ENCODE measurements at places on chromosomes 7 and 10.

- peak; percentile 13 for DNase-seq
Measured at GRCh38 chr7:74307738-74308505, 18.7 kb downstream of the CLIP2 start.

DNA sequence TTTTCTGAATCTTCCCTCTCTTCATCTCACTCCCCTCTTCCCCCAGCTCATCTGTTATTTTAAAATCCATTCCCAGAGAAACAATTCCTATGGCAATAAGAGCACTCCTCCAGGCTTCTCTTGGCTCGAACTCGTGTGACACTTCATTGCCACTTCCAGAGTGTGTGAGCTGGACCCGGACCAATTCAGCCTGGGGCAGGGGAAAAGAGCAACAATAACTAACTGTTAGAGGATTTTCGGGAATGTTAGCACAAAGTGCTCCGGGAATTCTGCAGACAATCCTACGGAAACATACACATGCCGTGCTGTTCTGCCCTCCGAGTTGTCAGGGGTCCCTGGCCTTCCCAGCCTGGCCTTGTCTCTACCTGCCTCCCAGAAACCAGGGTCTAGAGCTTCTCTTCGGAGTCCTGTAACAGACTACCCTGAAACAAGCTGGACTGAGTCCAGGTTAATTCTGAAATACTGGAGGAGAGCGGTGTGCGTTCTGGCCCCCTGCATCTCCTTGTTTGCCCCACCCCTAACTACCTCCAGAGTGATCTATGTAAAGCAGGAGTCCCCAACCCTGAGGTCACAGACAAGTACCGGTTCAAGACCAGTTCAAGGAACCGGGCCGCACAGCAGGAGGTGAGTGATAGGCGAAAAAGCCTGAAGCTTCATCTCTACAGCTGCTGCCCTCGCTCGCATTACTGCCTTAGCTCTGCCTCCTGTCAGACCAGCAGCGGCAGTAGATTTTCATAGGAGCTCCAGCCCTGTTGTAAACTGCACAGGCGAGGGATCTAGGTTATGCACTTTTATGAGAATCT lies 11.3 kb downstream of the COL26A1 start:
- no peak for DNase-seq

GRCh38 chr10:17682236-17682946 lies 38.4 kb downstream of the STAM start:
- no peak for DNase-seq

DNA sequence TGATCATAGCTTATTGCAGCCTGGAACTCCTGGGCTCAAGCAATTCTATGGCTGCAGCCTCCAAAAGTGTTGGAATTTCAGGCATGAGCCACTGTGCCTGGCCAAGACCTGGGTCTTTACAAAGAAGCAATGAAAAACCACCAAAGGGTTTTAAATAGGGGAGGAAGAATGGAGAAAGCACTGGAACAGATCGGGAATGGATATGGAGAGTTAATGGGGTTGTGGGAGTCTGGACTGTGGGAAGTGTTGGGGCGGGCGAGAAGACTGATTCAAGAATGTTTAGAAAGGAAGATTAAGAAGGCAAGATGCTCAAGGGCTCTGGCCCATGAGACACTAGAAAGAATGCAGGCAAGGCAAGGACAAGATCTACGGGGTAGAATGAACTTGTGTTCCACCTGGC lies 98.5 kb downstream of the CARD11 start:
- no peak for DNase-seq

- no peak for DNase-seq
Measured at GRCh38 chr7:41928166-41928565, 225.3 kb upstream of the INHBA start.

DNA sequence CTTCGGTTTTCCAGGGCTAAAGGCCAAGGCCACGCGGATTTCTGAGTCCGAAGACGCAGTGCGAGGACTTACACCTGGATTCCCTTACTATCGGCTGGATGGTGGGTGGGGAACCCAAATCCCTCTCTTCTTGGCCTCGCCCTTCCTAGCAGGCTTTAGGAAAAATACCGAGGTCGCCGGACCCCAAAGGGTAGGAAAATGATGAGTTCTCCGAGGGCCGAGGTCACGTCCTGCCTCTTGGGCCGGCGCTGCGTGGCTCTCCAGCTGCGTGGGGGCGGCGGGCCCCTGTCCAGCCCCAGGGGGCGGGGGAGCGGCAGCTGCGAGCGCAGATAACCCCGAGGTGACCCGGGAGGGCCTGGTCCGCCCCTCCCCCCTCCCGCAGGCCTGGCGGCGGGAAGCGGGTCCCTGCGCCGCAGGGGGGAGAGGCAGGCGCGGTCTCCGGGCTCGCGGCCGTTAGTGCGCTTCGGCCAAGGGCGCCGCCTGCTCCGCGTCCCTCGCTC lies 805 bp upstream of the HMX3 start:
- DNase-seq = no peak

GRCh38 chr7:125061-125475 lies 67.3 kb upstream of the FAM20C start:
- no peak for DNase-seq

GRCh38 chr7:93315896-93316295 lies 83.7 kb downstream of the VPS50 start:
- DNase-seq = no peak

DNA sequence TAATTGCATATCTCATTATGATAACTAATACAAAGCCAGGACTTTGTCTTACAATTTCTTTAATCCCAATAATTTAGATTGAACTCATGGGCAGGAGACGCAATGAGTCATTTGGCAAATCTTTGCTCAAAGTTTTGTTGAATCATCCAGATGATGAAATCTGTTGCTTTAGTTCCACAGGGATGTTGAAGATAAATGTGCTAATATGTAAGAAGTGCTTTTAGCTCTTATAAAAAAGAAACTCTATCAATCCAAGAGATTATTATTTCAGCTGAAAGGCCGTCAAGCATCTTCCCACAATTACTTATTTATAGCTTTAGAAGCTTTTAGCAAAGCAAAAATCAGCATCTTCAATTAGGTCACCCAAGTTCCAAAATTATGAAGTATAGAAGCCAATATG lies 36.8 kb upstream of the ANK3 start:
- no peak for DNase-seq

GRCh38 chr7:139758388-139758787 lies 19.4 kb downstream of the HIPK2 start:
- DNase-seq = no peak

DNA sequence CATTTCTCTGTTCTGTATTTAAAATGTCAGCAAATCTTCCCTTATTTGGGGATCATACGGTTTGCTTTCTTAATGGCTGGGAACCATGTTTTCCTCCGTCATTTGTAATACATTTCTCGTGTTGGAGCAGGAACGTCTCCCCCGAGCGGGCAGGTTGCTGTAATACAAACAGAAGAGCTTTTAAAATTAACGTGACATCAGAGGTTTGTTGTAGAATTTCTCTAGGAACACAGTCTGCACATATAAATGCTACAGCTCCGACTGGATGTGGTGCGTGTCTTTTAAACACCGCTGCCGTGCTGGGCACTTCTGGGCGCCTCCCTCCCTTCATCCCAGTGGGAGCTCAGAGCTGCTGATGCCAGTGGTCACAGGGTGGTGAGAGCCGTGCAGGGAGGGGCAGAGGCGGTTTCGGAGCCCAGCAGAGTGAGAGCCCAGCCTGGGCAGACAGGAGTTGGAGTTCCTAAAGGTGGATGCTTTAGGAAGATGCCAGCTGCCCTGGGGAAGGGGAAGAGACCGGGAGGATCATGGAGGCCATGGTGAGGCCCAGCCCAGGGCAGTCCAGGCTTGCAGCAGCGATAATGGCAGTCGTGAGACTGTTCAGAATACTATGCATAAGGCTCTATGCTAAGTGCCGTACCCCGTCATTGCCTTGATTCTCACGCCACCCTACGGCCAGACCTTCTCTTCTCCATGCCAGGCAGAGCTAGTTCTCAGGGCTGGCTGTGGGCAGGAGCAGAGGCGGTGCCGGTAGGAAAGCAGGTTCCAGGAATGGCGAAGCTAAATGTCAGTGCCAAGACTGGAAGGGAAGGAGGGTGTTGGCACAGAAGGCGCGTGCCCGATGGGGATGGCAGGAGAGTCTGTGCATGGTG lies 96.2 kb downstream of the GLRX3 start:
- DNase-seq = no peak

DNA sequence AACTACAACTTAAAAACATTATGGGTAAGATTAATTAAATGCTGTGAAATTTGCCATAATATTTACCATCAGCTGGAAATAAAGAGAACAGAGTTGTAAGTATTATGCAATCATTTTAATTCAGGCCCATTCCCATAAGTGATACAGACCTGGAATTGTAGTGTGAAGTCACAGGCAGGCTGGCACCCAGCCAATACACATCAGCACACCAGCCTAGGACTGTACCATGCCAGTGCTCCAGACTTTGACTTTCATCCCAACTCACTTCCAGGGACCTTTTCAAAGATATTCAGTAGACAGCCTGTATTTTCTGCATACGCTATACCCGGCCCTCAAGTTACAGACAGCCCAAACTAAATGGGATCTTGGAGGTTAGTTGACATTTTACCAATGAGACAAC lies 143.3 kb downstream of the TES start:
- no peak for DNase-seq

GRCh38 chr10:70324339-70324861 lies 40.6 kb upstream of the NPFFR1 start:
- DNase-seq = no peak

DNA sequence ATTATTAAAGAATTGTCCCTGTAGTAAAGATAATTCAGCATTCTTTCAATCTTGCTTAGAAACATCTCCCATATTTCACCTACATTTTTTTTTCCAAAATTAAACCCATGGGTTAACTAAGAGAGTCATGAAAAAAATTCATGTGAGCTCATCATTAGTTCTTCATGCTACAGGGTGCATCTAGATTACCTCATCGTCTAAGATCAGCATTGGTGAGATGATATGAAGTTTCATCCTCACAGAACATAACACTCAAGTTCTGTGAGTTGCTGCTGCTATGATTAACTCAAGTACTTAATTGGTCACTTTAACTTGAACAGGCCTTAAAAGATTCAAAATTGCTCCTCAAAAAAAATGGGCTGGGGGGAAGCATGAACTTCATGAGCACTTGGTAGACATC lies 50.0 kb downstream of the RAB11FIP2 start:
- DNase-seq = no peak

DNA sequence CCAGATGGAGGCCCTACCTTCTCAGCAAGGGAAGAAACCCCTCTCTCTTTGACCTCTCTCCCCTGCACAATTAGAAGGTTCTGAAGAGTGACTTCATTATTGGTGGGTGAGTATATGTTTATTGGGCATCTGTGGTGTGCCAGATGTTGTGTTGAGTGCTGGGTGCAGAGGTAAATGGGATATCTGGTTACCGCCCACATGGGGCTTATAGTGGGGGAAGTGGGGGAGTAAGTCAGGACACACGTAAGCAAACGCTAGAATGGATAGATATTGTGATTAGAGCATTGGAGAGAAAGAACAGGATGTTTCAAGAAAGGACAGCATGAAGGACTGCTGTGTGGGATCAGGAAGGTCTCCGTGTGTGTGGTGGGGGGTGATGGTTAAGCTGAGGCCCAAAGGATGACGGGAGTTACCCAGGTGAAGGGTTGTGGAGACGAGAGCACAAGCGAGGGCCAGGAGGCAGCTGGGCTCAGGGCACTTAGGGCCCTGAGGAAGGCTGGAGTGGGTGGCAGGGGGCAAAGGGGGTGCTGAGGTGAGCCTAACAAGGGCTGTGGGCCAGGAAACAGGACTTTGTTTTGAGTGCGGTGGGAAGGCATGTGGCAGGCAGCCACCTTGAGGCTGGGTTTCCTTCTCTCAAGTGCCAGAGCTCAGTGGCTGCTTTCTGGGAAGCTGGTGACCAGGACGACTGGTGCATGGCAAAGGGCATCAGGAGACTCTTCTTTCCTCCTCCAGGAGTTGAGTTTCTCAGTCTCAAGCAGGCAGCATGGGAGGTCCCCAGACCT lies 299.9 kb downstream of the RPS24 start:
- no peak for DNase-seq

GRCh38 chr10:62019685-62020359 lies 118.3 kb downstream of the ARID5B start:
- no peak for DNase-seq

- DNase-seq = no peak
Measured at GRCh38 chr10:68330852-68331454, 911 bp upstream of the HNRNPH3 start.

DNA sequence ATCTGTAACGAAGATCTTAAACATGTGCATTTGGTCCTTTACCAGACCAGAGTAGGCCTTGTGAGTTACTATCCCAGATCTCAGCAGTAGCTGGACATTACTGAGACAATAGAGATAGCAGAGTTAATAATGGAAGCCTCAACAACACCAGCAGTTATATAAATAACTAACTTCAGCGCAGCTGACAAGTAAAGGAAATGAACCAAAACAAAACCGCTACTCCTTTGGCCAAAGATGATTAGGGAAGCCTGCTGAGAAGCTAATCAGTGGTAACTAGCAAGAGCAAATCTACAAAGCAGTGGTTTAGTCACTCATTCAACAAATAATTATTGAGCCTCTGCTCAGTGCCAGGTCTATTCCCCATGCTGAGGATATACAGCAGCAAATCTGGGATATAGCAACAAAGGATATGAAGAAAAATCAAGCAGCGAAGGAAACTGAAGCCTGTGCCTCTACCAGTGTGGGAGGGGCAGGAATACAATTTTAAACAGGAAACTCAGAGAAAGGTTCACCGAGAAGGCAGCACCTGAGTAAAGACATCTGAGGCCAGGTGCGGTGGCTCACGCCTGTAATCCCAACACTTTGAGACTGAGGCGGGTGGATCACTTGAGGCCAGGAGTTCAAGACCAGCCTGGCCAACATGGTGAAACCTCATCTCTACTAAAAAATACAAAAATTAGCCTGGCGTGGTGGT lies 103.6 kb downstream of the ELMO1 start:
- no peak for DNase-seq

DNA sequence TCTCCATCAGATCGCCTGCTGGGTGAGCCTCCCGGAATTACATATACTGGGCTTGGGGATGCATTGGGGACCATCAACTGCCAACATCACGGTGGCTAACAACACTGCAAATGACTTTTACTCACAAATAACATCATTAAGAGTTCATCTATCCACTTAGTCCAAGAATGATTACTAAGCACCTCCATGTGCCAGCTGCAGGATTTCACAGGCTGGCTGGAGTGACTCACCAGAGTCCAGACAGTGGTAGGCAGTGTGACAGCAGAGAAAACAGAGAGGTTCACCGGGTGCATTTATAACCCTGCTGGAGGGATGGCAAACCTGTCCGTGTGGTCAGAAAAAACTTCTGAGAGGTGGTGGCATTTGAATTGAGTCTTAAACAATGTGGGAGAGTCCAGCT lies 3.2 kb upstream of the IGFBP3 start:
- no peak for DNase-seq

GRCh38 chr10:70891627-70892026 lies 3.3 kb upstream of the PCBD1 start:
- DNase-seq = no peak

DNA sequence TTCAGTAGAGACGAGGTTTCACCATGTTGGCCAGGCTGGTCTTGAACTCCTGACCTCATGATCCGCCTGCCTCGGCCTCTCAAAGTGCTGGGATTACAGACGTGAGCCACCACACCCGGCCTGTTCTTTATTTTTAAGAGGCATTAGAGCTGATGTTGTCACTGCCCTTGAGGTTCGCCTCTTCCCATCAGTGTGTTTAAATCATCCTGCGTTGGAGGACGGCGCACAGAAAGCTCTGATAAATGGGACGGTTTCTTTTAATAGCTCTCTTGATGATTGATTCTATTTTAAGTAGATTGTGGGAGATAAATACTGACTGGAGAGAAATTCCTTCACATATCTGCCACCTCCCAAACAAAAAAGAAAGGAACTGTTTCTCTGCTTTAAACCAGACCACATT lies 29.0 kb downstream of the UPP1 start:
- DNase-seq = no peak
